ENCODE measurements at places on chromosomes 6 and 20. TPM values are rescaled to one million over a fixed set of nuclear protein-coding genes. Genes with fewer than 3 reads are reported as not detected.

DNA sequence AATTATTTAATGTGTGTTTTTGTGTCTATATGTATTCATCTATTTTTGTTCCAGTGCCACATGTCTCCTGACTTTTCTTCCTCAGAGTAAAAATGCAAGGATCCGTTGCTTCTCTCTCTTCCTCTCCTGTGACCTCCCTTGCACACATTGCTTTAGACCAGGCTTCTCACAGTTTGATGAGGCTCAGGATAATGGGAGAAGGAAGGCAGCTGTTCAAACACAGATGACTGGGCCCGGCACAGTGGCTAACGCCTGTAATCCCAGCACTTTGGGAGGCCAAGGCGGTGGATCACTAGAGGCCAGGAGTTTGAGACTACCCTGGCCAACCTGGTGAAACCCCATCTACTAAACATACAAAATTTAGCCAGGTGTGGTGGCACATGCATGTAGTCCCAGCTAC, 241.9 kb downstream of the SAMD5 start:
- no peak for DNase-seq

DNA sequence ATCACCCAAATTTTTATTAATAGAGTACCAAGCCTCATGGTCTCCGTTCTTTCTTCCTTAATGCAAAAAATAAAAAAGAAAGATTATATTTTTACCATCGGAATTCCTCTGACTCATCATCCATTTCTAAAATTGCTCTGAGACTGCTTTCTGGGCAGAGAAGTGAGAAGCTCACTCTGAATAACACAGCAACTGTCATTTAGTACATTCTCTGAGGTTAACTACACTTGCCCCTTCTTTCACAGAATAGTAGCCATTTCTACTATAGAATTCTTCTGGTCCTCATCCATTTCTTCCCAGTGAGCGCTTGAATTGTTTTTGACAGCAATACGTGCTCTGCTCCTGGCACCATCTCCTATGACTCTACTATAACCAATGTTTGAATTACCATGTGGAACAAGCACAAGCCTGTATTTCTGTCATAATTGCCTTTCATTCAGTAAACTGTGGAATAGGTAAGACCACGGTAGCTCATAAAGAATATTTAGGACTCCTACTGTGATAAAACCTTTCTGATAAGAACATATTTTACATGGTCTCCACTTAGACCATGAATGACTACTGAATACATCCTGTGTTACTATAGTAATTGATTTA, 435.5 kb upstream of the NRSN1 start:
- no peak for DNase-seq

GRCh38 chr20:61757-62156, 25.7 kb upstream of the DEFB125 start:
- DNase-seq, result no peak

DNA sequence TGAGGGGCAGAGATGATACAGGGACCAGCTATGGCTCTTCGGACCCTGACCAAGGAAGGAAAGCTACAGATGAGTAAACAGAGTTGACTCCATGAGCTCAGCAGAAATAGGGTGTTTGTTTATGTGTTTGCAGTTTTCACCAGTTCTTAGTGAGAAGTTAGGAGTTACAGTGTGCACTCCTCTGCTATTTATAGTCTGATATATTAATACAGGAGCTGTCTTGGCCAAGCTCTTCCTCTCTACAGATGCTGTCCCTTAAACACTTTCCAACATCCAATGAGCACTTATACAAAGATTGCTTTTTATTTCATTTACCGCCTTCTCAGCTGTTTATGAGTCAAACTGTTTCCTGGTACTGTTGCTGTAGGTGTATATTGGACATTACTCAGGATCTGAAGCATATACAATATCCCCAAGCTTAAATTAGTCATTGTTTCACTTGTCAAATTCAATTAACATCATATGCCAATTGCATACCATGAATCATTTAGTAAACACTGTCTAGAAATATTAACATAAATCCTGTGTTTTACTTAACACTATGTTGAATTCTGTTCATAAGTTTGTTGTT, 618.0 kb downstream of the PRKN start:
- DNase-seq, result no peak

- no peak for DNase-seq
Measured at GRCh38 chr6:56450882-56451739, 191.6 kb downstream of the DST start.

- no peak for DNase-seq
Measured at GRCh38 chr6:100246206-100246605, 218.5 kb downstream of the SIM1 start.

DNA sequence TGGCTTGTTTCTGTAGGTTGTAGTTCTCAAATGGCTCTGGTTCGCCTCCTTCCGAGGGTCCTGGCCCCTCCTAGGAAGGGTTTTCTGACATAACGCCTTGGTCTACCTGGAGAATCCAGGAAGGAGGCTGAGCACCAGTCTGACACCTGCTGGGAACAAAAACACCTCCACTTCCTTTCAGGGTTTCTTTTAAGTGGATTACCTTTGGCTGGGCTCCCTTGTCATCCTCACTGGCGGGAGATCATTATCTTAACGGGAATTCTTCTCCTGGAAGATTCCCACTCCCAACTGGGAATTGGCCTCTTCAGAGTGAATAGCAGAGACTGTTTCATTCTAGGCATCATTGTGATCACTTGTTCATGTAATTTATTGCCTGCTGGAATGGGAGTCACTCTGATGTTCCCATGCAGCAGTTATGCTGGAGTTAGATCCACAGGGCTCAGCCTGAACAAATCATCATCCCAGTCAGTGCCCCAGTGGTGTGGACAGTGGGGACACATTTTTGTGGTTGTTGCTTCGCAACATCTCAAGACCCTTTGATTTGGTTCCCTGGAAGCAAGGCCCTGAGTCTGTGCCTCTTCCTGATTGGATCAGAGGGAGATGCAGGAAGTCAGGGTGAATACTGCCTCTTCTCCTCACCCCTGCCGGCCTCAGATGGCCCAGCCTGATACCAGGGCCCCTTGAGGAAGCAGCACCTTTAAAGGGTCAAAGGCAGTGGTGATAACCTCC, 49.1 kb downstream of the LYRM2 start:
- no peak for DNase-seq

Gene GGTLC1
- 45.6 TPM for total RNA-seq

Gene ZSCAN9
- total RNA-seq, result 11.9 TPM

Gene EFCAB8
- 0.29 TPM for total RNA-seq

Measured in upper lobe of left lung (tissue), 6 donors.